RCC 7860 (cell line): ENCODE measurements at places on chromosomes 3 and 15.

- no peak for DNase-seq
Measured at GRCh38 chr3:194607592-194608389, 25.4 kb downstream of the TMEM44 start.

GRCh38 chr3:61894988-61895935, 333.9 kb downstream of the PTPRG start:
- DNase-seq, result peak; percentile 95

GRCh38 chr15:30921781-30922479, 18.2 kb downstream of the FAN1 start:
- DNase-seq, result peak; percentile 4

DNA sequence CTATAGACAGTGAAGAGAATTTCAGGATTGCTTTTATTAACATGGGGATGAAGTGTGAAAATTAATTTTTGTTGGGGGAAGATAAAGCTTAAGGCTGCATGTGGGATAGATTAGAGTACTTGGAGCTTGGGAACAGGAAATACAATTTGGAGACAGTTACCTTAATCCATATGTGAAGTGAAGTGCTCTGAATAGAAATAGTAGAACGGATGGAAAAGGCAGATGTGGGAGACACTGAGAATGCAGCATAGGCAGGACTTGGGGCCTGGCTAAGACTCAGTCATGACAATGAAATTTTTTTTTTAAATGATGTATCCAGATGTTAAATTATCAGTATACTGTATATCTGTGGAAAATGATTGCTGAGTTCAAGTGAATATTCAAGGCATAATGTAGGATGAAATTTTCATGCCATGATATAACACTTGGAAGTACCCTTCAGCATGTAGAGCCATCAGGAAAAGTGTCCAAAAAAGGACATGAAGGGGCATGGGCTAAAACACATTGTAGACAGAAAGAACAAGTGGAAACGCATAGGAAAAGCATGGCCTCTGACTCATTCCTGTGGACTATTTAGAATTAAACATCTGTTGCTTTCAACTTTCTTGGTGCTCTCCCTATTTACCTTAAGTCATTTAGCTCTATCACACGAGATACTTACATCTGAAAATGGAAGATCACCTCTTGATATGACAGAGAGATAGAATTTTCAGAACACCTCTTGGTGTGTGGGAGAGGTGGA, 134.8 kb downstream of the RBMS3 start:
- no peak for DNase-seq

DNA sequence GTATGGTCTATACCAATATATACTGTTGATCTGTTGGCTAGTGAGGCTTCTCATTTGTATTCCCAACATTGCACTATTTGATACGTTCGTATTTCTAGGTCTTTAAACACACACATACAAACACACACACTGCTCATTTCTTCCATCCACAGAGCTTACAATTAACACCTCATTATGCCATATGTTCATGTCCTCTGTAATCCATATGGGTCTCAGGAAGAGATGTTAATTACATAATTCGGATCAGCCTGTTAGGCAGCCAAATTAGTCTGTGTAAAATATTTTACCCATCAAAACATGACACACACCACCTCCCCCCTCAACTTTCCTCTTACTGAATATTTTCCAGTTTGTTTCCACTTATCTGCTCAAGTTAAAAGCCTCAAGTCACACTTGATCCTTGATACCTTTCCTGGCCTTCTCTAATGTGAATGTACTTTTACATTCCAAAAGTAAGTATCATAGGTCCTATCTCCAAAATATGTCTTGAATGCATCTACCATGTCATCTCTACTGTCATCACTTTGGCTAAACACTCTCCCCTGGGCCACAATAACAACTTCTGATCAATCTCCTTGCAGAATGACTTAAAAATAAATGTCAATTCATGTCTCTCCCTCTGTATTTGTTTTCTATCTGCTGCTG, 28.2 kb downstream of the EOGT start:
- DNase-seq, result no peak

DNA sequence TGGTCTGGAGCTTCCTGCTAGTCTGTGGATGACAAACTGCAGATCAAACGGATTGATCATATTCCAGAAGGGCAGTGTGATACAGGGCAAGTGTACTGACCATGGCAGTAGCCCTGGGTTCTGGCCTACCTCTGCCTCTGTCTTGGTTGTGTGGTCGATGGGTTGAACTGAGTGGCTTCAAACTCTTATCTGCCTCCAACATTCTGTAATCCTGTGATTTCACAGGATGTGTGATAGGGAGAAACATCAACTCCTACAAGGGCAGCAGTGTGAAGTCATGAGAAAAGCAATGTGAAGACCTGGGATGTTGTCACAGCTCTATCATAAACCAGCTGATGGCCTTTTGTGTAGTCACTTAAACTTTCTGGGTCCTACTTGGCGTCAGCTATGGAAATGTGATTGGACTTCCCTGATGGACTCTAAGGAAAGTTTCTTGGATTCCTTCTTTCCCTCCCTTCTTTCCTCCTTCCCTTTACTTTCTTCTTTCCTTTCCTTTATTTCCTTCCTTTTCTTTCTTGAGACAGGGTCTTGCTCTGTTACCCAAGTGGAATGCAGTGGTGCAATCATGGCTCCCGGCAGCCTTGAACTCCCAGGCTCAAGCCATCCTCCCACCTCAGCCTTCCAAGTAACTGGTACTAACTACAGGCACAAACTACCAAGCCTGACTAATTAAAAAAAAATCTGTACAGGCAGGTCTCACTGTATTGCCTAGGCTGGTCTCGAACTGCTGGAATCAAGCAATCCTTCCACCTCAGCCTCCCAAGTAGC, 114.8 kb downstream of the BBX start:
- peak; percentile 48 for DNase-seq

GRCh38 chr3:25678581-25678980, 13.9 kb upstream of the TOP2B start:
- no peak for DNase-seq

DNA sequence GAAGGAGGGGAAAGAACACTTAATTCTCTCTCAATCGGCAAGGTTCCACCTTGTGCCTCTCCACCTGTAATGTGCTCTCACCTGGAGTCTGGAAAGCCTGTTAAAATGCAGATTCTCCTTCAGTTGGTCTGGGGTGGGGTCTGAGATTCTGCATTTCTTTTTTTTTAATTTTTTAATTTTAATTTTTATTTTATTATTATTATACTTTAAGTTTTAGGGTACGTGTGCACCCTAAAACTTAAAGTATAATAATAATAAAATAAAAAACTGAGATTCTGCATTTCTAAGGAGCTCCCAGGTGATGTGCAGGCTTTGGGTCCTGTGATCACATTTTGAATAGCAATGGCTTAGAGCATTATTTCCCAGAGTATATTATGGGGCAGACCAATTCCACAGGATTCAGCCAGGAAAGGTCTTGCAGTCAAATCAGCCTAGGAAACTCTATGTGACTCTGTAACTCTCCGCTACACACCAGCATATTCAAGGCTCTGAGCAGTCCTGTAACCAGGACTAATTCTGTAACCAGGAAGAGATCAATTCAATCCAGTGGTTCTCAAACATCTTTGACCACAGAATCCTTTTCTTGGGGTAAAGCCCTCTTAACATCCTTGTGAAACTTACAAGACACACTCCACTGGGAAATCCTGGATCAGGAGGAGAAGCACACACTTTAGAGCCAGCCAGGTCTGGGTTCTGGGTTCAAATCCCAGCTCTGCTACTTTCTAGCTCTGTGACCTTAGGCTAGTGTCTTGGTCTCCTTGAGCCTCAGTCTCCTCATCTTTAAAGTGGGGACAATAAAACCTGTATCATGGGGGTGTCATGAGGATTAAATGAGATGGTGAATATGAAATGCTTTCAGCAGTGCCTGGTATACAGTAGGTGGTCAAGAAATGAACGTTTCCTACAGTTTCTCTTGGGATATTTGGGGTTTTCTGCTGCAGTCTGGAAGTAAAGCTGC, 62.3 kb upstream of the SEC13 start:
- no peak for DNase-seq

DNA sequence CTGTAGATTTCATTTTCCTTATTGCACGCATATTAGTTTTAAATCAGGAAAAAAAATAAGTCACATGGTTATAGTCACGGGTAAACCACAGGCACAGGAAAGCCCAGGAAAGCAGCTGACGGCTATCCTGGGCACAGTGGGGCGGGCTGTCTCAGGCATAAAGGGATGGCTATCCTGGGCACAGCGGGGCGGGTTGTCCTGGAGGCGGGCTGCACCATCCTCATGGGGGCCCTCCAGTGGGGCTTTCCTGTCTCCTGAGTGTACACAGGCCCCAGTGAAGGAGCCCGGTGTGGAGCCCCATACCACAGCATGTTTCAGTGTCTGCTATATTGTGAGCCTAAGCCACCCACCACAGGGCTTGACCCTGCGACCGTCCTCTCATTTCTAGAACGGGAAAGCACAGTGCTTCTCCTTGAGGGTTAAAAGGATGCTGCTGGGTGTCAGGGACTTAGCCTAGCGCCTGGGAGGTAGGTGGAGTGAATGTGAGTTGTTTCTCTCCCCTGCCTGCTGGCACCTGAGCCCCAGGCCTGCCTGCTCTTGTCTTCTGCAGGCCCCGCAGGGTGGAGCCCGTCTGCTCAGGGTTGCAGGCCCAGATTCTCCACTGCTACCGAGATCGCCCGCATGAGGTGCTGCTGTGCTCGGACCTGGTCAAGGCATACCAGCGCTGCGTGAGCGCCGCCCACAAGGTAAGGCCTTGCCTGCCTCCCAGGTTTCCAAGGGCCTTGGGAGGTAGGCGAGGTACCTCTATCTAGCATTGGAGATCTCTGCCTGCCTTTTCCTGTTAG, 25.9 kb upstream of the PLXNA1 start:
- no peak for DNase-seq

DNA sequence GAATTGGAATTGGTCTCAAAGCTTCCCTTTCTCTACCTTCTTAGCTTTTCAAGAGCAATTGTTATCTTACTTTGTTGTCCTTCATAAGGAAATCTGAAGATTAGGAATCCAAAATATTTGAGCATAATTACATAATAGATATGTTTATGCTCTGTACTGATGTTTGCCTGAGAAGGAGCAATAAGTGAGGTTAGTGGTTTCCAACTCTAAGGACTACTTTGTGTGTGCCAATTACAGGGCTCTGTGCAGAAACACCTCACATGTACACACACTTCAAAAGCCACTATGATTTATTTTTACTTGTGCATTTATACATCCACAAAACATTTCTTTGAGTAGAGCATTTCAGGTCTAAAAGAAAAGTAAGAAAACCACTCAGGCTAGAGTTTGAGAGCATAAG, 49.9 kb downstream of the MME start:
- DNase-seq, result no peak

DNA sequence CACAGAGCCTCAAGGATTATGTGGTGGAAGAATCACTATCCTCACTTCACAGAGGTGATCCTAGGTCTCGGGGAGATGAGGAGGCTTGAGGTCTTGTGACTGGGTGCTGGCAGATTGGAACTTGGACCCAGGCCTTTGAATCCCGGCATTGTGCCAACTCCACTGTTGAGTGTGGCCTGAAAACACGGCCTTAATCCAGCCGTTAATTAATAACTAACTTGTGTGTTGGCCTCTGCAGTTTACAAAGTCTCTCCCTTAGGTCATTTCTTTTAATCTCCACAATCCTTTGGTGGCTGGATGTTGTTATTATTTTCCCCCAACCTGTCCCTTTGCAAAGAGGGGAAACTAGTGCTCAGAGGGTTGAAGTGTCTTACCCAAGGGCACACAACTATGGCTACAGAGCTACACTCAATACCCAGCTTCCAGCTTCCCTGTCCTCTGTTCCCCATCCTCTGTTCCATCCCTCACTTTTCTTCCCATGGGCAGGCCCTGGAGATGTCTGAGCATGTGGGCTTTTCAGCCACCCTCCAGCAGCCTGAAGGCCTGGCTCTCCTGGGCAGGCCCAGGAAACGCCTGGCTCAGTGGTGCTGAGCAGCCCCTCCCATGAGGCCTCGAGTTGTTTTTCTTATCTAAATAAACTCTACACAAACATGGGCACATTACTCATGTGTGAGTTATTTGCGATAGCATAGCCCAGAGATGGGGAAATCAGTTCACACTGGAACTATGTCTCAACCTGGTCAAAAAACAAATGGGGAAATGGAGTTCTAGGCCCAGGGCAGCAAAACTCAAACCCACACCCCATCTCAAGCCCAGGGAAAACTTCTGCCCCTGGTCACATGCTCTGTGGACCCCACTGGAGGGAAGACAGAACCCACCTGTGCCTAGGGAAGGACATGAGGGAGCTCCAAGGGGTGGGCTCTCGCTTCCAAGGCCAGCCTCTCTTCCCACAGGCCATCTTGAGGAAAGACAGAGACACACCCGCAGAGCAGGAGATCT, 16.8 kb upstream of the SMAD3 start:
- peak; percentile 84 for DNase-seq

GRCh38 chr3:41064070-41064469, 135.2 kb upstream of the CTNNB1 start:
- no peak for DNase-seq

- DNase-seq, result no peak
Measured at GRCh38 chr3:157119369-157119951, 40.5 kb downstream of the CCNL1 start.

DNA sequence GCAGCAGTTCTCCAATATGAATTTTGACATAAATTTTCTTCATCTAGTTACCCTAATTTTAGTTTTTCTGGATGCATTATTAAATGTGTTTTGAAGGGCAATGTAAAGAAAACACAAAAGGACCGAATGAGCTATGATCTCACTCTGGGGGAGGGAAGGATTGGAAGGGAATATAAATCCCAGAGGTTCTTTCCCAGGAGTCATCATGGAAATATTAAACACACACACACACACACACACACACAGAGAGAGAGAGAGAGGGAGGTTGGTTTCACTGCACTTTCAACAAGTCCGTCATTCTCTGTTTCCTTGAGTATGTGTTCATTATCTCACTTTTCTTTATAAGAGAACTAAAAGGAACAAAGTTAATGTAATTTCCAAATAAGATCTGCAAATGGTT, 70.7 kb upstream of the DCBLD2 start:
- peak; percentile 92 for DNase-seq

- no peak for DNase-seq
Measured at GRCh38 chr3:126692858-126693257, 11.2 kb upstream of the CHCHD6 start.

DNA sequence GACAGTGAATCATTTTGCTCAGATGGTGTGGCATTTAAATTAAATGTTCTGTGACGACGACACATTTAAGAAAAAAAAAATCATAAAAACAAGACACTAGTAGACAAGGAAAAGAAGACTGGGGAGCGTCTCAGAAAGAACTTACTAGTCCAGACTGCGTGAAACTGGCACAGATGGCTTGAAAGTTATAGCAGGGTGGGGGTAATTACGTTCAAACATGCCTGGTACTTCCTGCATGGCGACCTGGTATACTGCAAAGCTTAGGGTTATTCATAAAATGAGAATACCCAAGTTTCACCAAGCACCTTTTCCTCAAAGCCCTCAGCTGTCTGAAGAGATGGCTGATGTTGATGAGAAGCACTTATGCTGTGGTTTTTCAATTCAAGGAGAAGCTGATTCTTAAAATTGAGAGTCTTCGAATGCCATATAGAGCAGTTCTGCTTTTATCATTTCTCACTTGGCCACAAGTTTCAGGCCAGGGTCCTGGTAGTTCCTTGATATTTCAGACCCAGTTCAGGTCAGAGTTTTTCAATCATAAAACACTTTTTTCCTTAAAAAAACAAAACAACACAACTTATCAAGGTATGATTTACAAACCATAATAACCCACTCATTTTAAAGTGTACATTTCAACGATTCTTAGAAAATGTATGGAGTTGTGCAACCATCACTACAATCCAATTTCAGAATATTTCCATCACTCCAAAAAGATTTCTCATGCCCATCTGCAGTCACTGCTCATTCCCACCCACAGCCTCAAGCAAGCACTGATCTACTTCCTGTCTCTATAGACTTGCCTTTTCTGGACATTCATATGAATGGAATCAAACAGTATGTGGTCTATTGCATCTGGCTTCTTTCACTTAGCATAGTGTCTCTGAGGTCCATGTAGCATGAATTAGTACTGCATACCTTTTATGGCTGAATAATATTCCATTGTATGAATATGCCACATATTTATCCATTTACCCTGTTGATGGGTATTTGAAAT, 24.7 kb downstream of the PCOLCE2 start:
- DNase-seq, result no peak
